ENCODE measurements at places on chromosomes 12 and 14.

GRCh38 chr12:41287500-41288141, 99.5 kb downstream of the PDZRN4 start:
- no peak for DNase-seq

DNA sequence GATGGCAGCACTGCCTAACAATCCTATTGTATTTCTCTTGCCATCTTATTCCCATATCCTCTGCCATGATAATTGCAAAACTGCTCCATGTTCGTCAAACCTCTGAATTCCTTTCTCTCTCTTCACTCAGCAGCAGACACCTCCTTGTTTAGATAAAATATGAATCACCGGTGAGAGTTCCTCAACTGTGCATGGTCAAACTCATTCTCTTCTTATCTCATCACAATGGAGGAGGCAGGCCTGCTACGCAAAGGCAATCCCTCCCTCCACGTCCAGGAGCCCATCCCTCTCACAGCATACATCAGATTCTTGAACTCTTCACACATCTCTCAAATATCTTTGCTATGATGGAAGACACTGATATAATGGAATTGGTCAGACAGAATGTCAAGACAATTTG, 90.1 kb upstream of the DAAM1 start:
- DNase-seq: no peak

- DNase-seq: no peak
Measured at GRCh38 chr12:53551889-53552291, 44.6 kb upstream of the NPFF start.

DNA sequence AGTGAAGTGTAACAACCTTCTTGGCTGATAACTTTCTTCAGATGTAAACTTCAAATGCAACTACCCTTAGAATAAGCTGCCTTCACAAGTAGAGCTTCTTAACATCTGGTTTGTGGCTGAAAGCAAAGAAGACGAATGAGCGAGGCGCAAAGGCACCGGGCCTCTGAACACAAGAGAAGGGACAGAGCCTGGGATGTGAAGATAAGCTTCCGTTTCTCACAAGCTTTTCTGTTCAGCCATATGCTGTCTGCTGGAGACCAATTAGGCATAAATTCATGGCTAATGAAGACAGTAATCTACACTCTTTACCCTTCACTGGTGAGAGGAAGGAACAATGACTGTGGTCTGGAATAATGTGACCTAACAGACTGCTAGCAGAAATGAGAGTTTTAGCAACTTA, 195.2 kb downstream of the ATXN7L3B start:
- no peak for DNase-seq

DNA sequence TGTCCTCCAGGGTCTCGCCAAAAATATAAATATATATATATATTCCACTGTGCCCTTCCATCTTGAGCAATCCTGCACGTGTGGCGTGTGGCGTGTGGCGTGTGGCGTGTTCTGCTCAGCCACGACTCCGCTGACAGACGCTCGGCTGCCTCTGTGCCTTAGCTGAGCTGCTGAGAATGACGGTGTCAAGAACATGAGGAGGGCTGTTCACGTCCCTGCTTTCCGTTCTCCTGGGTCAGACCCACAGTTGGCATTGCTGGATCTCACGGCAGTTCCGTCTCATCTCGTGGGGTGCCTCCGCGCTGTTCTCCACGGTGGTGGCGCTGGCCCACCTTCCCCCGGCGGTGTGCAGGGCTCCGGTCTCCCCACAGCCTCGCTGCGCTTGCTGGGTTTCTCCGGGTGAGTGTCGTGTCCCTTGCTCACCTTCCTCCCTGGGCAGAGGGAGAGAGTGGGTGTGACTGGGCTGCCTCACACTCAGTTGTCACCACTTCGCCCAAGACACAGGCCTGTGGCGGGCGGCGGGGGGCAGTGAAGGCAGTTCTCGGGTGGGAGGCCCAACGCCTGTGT, 9.4 kb downstream of the GPR132 start:
- DNase-seq: no peak

GRCh38 chr14:100773331-100774163, 46.9 kb downstream of the DLK1 start:
- DNase-seq: no peak

GRCh38 chr14:97100306-97100705, 303.1 kb downstream of the VRK1 start:
- DNase-seq: no peak

DNA sequence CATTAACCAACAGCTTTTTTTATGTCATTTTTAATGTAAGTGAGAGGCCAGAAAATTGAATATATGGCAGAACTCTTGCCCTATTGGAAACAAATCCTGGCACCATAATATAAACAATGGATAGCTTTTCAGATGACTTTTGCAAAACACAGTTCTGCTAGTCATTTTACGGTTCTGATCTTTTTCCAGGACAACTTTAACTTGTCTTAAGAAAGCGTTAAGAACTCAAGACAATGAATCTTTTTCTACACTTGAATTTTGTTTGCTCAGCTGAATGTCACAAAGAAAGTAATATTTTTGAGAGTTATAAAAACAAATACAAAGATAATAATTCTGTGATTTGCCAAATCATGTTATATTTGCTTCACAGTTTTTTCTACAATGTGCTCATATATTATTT, 13.2 kb downstream of the KERA start:
- no peak for DNase-seq

- DNase-seq: peak; percentile 40
Measured at GRCh38 chr12:124646385-124647230, 79.2 kb upstream of the NCOR2 start.

- no peak for DNase-seq
Measured at GRCh38 chr14:84042992-84043391, 1487.0 kb upstream of the FLRT2 start.

DNA sequence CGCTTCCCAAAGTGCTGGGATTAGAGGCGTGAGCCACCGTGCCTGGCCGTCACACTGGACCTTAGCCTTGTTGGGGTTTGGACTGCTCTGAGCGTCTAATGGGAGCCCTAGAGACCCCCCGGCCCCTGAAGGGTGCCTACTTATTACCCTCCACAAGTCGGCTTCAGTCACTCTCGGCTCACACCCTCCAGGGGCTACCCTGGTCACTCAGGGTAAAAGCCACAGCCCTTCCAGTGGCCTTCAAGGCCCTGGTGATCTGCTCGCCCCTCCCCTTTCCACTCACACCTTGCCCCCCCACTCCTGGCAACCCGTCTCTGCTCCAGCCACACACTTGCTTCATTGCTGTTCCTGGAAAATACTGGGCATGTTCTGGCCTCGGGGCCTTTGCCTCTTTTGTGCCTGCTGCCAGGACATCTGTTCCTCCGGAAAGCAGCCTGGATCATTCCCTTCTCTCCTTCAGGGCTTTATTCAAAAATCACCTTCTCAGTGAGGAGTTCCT, 3.6 kb upstream of the MORN3 start:
- DNase-seq: no peak

DNA sequence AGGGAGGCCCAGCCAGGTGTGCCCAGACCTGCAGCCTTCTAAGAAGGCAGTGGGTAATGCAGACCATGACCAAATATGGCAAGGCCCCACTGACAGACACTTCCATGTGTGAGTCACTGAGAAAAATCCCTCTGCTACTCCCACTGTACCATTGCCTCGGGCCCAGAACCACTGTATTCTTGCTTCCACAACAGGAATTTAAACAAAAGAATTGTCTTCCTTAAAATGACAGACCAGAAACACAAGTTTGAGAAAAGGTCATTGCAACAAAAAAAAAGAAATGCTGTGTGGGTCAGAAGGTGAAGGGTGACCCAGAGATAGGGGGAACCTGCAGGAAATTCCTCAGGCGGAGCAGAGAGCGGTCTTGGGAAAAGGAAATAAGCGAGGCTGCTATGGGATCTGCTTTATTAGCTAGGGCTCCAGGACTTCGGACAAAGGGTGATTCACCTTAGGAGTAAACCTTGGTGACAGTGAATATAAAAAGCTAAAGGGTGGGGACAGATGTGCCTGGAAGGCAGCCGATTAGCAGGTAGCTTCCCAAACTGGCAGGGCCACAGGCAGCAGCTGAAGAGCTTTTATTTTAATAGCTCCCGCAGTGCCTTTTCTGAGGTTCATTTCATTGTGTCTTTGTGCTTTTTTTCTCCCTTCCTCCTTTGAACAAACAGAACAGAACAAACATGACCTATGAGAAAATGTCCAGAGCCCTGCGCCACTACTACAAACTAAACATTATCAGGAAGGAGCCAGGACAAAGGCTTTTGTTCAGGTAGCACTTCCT, 185.3 kb upstream of the BCL2L14 start:
- no peak for DNase-seq

- no peak for DNase-seq
Measured at GRCh38 chr14:101814934-101815333, 53.4 kb downstream of the PPP2R5C start.

DNA sequence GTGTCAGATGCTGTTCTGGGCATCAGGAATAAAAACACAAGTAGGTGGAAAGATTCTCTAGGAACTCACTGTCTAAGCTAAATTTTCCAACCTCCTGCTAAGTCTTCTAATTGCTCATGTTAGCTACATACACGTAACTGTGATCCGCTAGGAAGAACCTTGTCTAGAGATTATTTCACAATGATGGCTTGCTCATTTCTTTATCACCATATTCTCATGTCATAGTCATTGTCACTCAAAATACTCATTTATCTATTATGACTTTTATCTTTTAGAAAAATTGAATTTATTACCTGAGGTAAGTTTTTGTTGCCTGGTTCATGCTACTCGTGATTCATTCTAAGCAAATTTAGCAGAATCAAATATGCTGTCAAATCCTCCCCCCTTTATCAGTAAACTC, 1402.4 kb upstream of the FLRT2 start:
- no peak for DNase-seq

DNA sequence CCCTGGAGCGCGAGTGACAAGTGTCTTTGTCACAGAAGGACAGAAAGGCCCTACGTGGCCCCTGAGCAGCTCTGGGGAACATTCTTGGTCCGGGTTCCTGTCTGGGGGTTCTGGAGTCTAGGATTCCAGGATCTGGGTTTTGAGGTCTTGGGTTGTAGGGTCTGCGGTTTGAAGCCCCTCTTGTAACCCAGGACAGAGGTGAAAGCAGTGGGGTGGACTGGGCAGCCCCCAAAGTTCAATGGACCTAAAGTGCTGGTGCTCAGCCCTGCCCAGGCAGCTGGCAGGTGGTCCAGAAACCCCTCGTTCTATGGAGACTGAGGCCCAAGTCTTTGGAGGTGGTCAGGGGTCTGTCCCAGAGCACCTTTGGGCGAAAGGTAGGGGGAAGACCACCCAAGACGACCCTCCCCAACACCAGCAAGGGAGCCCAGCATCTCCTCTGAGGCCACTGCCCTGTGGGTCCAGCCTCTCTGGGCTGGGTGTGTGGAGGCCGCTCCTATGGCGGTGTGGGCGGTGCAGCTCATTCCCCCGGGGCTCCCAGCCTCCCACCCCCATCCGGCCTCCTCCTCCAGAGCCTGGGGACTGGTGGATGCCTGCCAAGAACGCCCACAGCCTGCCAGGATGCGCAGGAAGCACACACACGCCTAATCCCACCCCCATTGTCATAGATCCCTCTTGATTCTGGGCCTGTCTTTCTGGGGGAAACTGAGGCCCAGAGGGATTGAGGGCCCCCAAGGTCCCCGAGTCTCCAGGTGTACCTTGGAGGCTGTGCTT, 30.2 kb upstream of the ANKRD9 start:
- DNase-seq: no peak

DNA sequence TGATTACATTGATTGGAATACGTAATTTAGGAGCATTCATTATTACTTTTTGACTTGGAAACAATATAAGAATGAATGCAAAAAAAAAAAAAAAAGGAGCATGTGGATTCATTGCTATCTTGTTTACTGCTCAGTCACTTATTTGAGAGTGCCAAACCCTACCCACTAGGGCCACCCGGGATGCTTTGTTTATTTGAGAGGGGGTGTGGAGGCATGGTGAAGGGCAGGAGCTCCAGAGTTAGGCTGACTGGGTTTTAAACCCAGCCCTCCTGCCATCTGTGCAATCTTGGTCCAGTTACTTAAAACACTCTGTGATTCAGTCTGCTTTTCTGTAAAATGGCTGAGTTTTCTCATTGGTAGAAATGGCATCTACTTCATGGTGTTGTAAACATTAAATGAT, 195.2 kb downstream of the RAD51B start:
- DNase-seq: no peak

- DNase-seq: no peak
Measured at GRCh38 chr14:83282706-83283105, 1749.1 kb upstream of the SEL1L start.

DNA sequence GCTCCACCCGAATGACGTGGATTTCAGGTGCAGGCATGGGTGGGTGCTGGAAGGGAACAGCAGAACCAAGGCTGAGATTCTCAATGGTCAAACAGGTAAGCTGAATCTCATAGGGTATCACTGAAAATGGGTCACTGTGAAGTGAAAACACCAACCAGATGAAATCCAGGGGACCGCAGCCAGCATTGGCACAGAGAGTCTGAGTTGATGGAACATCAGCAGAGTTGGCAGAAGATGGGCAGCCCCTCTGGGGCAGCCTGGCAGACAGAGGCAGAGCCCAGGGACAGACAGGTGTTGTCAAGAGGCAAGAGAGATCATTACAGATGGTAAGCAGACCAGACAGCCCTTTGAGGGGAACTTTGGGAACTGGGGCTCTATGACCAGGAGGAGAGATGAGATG, 48.0 kb downstream of the ACTN1 start:
- no peak for DNase-seq

DNA sequence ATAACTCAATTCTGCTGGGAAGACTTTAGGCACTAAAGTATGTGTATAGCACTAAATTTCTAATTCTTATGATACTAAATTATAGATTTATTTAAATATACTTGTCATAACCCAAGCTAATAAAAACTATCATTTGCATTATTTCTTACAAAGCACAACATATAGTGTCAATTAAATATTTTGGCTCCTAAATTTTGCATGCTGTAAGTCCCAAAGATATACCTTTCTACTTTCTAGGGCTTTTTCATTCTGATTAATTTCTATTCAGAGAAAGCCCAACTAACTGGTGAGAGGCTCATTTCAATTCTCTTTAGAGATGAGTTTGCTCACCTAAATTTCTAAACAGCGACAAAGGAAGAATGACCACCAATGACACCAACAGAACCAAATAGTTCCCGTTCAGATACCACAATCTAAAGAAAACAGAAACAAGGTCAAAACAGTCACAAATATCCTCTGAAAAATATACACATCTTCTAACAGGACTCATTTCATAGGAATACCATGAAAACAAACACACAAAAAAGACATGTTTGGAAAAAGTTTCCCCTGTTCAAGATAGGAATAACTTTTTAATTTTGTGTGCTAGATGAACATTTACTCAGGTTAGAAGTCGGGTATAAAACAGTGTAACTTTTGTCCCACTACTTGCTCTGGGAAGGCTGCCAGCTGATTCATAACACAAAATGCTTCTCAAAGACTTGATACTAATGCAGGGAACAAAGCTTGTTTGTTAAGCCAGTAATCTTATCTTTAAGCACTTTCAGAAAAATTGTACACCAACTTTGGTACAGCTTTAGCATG, 7.6 kb downstream of the SLC38A2 start:
- DNase-seq: no peak

GRCh38 chr12:3905664-3906063, 32.5 kb upstream of the PARP11 start:
- DNase-seq: no peak

DNA sequence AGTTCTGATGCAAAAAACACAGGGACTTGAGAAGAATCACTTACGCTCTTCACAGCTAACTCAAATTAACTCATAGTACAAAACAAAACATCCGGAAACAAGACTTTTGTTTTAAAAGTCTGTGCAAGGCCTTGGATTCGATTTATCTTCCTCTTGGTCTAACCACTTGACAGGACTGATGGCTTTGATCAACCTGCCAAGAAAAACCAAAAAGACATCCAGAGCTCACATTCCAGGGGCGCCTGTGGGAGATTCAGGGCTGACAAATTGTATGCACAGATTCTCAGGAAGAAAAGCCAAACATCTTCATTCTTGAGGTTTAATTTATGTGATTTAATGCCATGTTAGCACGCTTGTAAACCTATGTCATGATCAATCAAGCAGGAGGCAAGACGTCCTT, 129.1 kb upstream of the TMCC3 start:
- DNase-seq: no peak

Measured in stimulated activated CD4-positive, alpha-beta T cell treated with anti-CD3 and anti-CD28 coated beads, Interleukin-15, amount 100 ng/mL, for 48 hours (primary cell).